ENCODE measurements at places on chromosomes 12 and 14. TPM values are rescaled to one million over a fixed set of nuclear protein-coding genes. Genes with fewer than 3 reads are reported as not detected.

- DNase-seq, result no peak
Measured at GRCh38 chr12:17928708-17929366, 161.2 kb downstream of the RERGL start.

DNA sequence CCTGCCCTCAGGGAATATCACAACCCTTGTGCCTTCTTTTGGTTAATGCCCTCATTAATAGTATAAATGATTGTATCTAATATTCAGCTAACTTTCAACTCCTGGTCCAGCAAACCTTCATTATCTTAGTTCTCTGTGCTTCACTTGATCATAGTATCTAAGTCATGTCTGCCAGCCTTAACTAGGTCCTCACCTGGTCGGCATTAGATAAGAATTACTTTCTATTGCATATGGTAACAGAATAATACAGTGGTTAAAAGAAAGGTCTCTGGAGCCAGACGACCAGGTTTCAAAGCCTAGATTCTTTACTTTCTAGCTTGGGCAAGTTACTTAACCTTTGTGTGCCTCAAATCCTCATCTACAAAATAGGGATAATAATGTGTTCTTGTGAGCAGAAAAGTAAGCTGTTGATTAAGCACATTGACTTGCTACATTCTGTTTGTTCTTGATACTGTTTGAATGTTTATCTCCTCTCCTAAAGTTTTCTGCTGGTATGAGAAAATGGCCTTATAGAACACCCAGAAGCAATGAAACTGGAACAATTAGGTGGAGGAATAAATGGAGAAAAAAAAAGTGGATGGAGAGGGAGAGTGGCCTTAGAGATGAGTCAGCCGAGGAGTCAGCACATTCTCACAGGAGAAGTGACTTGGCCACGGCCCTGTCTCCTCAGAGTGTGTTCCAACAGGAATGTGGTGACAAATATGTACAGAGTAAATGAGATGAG, 176.1 kb downstream of the SLC25A21 start:
- DNase-seq, result no peak

- no peak for DNase-seq
Measured at GRCh38 chr12:66600903-66601302, 78.0 kb downstream of the GRIP1 start.

GRCh38 chr14:68394764-68395143, 398.1 kb downstream of the ZFP36L1 start:
- no peak for DNase-seq

The CYP27B1 gene
- 11.1 TPM for total RNA-seq

- DNase-seq, result no peak
Measured at GRCh38 chr12:15732341-15733061, 56.7 kb downstream of the EPS8 start.

The HOXC5 gene
- not detected for total RNA-seq

DNA sequence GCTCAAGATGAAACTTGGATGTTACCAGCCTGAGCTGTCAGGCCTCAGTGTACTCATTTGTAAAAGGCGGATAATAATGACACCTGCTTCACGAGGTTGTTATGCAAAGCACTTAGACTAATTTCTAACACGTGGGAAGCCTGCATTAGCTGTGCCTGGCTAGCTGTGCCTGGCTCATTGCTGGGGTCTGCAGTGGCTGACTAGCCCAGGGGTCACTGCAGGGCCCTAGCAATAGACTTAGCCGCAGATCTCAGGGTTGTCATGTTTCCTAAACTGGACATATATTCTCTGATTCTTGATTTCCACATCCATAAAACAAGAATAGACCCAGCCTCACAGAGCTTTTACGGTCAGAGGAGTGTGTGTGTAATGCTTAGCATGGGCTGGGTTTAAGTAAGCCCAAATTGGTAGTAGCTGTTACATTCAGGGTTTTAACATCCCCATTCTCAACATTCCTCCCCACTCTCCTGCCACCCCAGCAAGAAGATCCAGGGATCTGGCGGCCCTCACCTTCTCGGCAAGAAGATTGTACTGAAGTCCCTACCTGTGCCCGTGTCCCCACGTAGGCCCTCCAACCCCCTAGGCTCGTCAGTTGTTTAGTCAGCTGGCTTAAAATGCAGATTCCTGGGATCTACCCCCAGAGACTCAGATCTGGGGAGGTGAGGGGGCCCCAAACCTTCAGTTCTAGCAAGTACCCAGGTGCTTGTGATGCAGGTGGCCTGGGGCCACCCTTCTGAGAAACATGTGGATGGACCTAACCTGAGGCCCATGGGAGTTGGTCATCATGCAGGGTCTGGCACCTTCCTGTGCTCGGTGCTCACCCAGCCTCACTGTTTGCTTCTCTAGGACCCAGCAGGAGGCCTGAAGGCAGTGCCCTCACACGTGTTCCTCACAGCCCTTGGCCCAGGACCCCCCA, 8.6 kb downstream of the NR4A1 start:
- no peak for DNase-seq

The FGF23 gene
- total RNA-seq, result not detected

The GYS2 gene
- total RNA-seq, result not detected

DNA sequence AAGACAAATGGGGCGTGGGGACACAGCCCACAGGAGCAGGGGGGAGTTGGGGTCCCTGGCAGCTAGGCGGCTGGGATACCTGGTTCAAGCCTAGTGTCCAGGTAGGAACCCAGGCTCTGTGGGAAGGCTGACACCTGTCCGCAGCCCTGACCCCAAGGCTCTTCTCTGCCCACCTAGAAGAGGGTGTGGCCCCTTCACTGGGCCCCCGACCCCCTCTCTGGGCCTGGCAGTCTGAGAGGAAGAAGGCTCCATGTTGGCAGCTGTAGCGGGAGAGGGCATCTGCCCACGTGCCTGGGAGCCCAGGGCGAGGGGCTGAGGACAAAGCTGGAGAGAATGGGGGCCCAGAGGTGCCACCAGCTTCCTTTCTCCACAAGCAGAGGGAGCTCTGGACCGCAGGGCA, 10.5 kb downstream of the CHGA start:
- no peak for DNase-seq

DNA sequence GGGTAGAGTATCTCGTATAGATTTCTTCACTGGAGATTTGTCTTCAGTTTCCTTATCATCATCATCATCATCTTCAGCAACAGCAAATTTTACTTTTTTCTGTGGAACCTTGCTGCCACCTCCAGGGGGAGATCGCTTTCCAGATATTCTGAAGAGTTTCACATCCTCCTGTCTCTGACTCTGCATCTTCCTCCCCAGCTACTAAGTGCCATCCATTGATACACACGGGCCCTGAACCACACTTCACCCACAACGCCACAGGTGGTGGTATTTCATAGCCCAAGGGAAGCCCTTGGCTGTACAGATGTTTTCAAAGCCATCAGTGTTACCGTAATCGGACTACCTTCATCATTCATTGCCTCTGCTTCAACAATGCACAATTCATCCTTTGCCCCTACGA, 82.2 kb downstream of the PPP2R5C start:
- peak; percentile 68 for DNase-seq

DNA sequence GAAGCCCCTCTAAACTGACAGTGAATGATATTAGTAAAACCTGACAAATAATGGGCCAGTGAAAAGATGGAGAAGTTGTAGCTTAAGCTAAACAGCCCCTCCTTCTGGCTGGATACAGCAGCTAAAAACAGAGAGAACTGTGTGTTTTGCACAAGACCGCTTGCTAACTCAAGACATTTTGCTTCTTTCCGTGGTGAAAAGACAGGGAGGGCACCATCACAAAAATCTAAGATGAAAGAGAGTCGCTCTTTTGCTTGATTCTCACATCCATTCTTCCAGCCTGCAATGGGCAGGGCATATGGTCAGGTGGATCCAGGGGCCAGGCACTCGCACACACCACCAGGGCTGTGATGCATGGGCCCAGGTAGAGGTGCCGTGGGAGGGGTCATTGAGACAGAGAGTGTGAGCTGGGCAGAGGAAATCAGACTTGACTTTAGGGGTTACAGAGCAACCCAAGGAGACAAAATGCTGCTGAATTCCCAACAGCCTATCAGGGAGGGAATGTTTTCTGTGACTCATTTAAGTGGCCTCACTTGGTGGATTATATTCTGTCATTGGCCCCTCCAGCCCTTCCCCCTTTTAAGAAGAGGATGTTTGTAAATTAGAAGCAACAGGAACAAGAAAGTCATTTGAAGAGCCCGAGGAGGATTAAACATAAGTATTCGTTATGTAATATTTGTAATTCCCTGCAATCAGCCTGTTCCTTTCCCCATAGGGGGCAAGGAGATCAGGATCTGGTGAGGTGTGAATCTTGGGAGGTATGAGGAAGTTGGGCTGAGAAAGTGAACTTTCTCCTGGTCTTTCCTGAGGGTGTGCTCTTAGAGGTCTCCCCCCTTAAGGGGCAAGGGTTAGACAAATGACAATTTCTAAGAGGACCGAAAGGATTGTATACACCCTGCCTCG, 12.3 kb downstream of the EMP1 start:
- no peak for DNase-seq

GRCh38 chr14:80862541-80862940, 79.0 kb downstream of the CEP128 start:
- no peak for DNase-seq

GRCh38 chr14:75896341-75896740, 85.5 kb downstream of the TGFB3 start:
- DNase-seq, result no peak

GRCh38 chr14:103149351-103150237, 26.3 kb downstream of the TNFAIP2 start:
- no peak for DNase-seq

GRCh38 chr12:42099433-42099832, 45.2 kb downstream of the GXYLT1 start:
- DNase-seq, result no peak

DNA sequence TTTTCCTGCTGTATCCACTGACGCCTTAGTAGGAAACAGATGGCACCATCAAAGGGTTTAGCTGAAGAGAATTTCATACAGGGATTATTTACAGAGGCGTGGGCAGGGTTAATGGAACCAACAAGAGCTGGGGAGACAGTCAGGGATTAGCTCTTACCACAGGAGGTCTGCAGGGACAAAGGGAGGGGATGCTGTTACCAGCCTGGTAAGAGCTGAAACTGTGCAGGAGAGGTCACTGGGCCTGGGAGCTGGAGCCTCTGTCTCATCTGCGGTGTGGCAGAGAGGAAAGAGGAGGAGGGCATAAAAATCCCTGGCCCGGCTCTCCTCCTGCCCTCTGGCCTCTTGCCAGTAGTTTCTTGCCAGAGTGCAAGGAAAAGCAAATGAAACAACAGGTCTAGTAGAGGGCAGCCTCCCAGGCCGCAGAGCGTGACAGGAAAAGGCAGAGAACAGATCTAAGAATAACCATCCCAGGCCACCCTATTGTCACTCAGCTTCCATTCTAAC, 18.9 kb upstream of the POC1B start:
- DNase-seq, result no peak

- DNase-seq, result no peak
Measured at GRCh38 chr14:75832621-75833297, 149.0 kb downstream of the TGFB3 start.

GRCh38 chr14:40280652-40281051, 848.4 kb upstream of the FBXO33 start:
- DNase-seq, result no peak

DNA sequence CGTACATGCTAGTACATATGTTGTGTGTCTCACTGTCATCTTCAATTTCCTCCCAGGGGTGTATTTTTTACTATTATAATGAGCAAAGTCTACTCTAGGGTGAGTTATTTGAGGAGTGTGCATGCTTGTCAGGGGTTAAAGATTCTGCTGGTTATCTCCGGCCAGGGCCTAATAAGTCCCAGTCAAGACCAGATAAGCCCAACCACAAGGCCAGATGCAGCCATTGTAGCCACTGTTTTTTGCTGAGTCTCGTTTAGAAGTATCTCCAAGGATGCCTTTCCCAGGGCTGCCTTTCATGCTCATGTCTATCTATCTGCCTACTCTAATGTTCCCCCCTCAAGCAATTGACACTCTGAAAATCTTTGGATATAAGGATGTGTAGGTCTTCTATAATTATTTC, 300.5 kb downstream of the IPO8 start:
- DNase-seq, result no peak

- no peak for DNase-seq
Measured at GRCh38 chr12:13066459-13066858, 22.3 kb downstream of the FAM234B start.

DNA sequence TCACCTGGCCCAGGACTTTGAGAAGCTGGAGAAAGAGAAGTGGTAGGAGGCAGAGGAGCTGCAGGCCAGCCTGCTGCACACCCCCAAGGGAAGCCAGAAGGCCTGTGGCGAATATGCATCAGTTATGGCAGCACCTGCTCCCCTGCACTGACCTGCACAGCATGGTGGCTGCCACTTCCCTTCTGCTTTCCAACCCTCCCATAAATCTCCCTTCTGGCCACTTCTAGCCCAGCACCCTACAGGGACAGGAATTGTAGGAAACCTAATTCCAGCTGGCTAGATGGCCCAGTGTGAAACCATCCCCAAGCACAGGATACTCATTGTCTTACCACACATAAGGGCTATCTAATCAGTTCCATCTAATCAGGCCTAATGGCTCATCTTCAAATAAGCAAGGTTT, 136.3 kb downstream of the TBX3 start:
- no peak for DNase-seq

The KLRC3 gene
- total RNA-seq, result 2.5 TPM

The SERPINA12 gene
- total RNA-seq, result not detected

GRCh38 chr14:22382395-22382794, 206.6 kb downstream of the DAD1 start:
- DNase-seq, result no peak

DNA sequence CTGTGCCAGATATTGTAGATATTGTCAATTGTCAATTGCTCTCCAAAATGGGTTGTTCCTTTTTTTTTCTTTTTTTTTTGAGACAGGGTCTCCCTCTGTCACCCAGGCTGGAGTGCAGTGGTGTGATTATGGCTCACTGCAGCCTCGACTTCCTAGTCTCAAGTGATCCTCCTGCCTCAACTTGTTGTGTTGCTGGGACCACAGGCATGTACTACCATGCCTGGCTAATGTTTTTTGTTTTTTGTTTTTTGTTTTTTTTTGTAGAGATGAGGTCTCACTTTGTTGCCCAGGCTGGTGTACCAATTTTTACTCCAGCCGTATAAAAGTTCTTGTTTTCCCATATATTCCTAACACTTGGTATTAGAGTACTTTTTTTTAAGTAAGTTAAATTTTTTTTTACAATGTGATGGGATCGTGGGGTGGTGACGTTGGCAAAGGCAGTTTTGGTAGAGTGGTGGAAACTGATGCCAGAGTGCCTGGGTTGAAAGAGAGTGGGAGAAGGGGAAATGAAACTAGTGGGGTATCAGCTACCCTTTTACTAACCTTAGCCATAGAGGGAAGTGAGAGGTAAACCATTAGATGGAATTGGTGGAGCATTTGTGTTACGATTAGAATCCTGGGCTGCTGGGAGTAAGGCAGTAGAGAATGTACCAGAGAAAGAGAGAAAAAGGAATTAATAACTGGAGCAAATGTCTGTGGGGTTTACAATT, 33.0 kb upstream of the CFAP54 start:
- DNase-seq, result no peak

- no peak for DNase-seq
Measured at GRCh38 chr12:53214687-53215455, 7.8 kb upstream of the ITGB7 start.

The RASSF9 gene
- not detected for total RNA-seq

GRCh38 chr12:56714431-56714929, 10.6 kb downstream of the NACA start:
- no peak for DNase-seq

- no peak for DNase-seq
Measured at GRCh38 chr12:95830335-95831089, 28.2 kb upstream of the SNRPF start.

The RDH12 gene
- not detected for total RNA-seq
